ENCODE measurements at places on chromosomes 13 and 19.

GRCh38 chr13:90757127-90757680 lies 590.3 kb upstream of the MIR17HG start:
- H3K36me3 ChIP-seq: no peaks in the 10 kb centered on the region
- no peak overlapping the region for H3K27ac ChIP-seq
- no peaks in the 10 kb centered on the region for H3K27me3 ChIP-seq

- H3K27ac ChIP-seq: no peak overlapping the region
- no peak overlapping the region for H3K4me3 ChIP-seq
- H3K27me3 ChIP-seq: no peaks in the 10 kb centered on the region
- DNase-seq: no peak
Measured at GRCh38 chr19:56159009-56159559, 16.7 kb upstream of the GALP start.

GRCh38 chr19:18729933-18730530 lies 46.6 kb downstream of the CRTC1 start:
- H3K27ac ChIP-seq: no peak overlapping the region
- DNase-seq: no peak
- H3K27me3 ChIP-seq: no peaks in the 10 kb centered on the region
- H3K4me3 ChIP-seq: no peak overlapping the region

GRCh38 chr13:45024847-45025246 lies 35.5 kb downstream of the GPALPP1 start:
- H3K4me1 ChIP-seq: no peaks in the 10 kb centered on the region
- peaks cover 5% of the 10 kb centered on the region for H3K36me3 ChIP-seq
- H3K4me3 ChIP-seq: no peak overlapping the region
- H3K27me3 ChIP-seq: no peaks in the 10 kb centered on the region

- H3K36me3 ChIP-seq: no peaks in the 10 kb centered on the region
- H3K4me1 ChIP-seq: no peaks in the 10 kb centered on the region
- no peak overlapping the region for H3K27ac ChIP-seq
Measured at GRCh38 chr13:106029676-106030290, 505.7 kb downstream of the EFNB2 start.

GRCh38 chr13:84497613-84498012 lies 615.3 kb upstream of the SLITRK1 start:
- no peaks in the 10 kb centered on the region for H3K4me1 ChIP-seq
- H3K27me3 ChIP-seq: no peaks in the 10 kb centered on the region
- H3K27ac ChIP-seq: no peak overlapping the region
- H3K36me3 ChIP-seq: no peaks in the 10 kb centered on the region

GRCh38 chr19:13119627-13120026 lies 1.6 kb downstream of the NACC1 start:
- no peak for DNase-seq
- H3K4me3 ChIP-seq: no peak overlapping the region
- peak overlapping the region; percentile 57 for H3K27ac ChIP-seq
- H3K4me1 ChIP-seq: peaks cover 48% of the 10 kb centered on the region
- no peaks in the 10 kb centered on the region for H3K27me3 ChIP-seq

- H3K27me3 ChIP-seq: no peaks in the 10 kb centered on the region
- no peak overlapping the region for H3K27ac ChIP-seq
- H3K36me3 ChIP-seq: peaks cover 52% of the 10 kb centered on the region
- H3K4me1 ChIP-seq: peaks cover 47% of the 10 kb centered on the region
- DNase-seq: peak; percentile 30
Measured at GRCh38 chr19:55341595-55342531, 2.2 kb downstream of the KMT5C start.

DNA sequence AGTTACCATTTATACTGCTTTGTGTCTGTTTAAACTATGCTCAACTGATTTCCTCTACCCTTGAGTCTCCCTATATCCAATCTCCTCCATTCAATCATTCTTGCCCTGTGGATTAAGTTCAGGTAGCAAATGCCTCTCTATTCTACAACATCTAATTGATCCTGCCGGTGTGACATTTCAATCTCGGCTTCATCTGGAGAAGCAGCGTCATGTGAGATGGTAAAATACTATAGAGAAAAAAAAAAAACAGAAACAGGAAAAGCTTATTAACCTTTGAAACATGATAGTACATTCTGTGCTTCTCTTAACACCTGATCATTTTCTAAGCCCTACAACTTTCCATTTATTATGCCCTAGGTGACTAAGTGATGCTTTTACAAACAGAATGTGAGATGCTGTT lies 89.4 kb downstream of the KCTD12 start:
- no peak overlapping the region for H3K27ac ChIP-seq
- H3K4me3 ChIP-seq: no peak overlapping the region
- H3K36me3 ChIP-seq: no peaks in the 10 kb centered on the region
- DNase-seq: no peak
- H3K27me3 ChIP-seq: no peaks in the 10 kb centered on the region

DNA sequence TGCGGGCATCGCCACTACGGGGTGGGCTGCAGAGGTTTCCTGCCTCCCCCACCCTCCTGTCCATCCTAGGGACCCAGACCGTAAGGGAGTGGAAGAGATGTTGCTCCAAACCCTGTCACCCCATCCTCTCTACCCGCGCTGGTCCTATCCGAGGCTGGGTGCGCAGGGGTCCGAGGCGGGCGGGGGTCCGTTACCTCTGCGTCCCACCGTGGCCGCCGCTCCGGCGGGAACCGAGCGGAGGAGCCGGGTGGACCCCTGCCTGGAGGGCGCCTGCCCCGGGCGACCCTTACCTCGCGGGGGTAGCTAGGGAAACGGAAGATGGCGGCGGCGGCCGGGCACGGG lies at the start of gene DGKH:
Gene DGKH, plus strand, starts transcription at position 307 of the 342 bp plus-strand sequence. CDS start 126 bp downstream, outside the sequence.
- peak within 1 kb of the TSS; percentile 95 for H3K4me3 ChIP-seq
- peak within 1 kb of the TSS; percentile 65 for H3K27ac ChIP-seq
- peaks cover 4% of the 10 kb centered on the region for H3K36me3 ChIP-seq
- no peak for DNase-seq

- peaks cover 31% of the 10 kb centered on the region for H3K27me3 ChIP-seq
- DNase-seq: no peak
- no peaks in the 10 kb centered on the region for H3K36me3 ChIP-seq
- peaks cover 11% of the 10 kb centered on the region for H3K4me1 ChIP-seq
- no peak overlapping the region for H3K27ac ChIP-seq
Measured at GRCh38 chr13:50845211-50845610, 1.7 kb upstream of the DLEU7 start.

GRCh38 chr13:94827566-94827965 lies 115.2 kb upstream of the SOX21 start:
- H3K27me3 ChIP-seq: peaks cover 3% of the 10 kb centered on the region
- no peaks in the 10 kb centered on the region for H3K36me3 ChIP-seq
- no peak overlapping the region for H3K4me3 ChIP-seq
- no peaks in the 10 kb centered on the region for H3K4me1 ChIP-seq

GRCh38 chr13:78035500-78035899 lies 116.9 kb upstream of the EDNRB start:
- H3K36me3 ChIP-seq: no peaks in the 10 kb centered on the region
- DNase-seq: no peak
- no peak overlapping the region for H3K27ac ChIP-seq

- H3K4me1 ChIP-seq: no peaks in the 10 kb centered on the region
- H3K4me3 ChIP-seq: no peak overlapping the region
- H3K27ac ChIP-seq: no peak overlapping the region
- DNase-seq: no peak
- no peaks in the 10 kb centered on the region for H3K27me3 ChIP-seq
Measured at GRCh38 chr19:9427941-9428340, 7.4 kb downstream of the ZNF266 start.

- no peaks in the 10 kb centered on the region for H3K36me3 ChIP-seq
- no peak overlapping the region for H3K27ac ChIP-seq
- no peaks in the 10 kb centered on the region for H3K27me3 ChIP-seq
- no peak for DNase-seq
- H3K4me1 ChIP-seq: no peaks in the 10 kb centered on the region
Measured at GRCh38 chr19:53659292-53659691, 27.5 kb downstream of the DPRX start.

DNA sequence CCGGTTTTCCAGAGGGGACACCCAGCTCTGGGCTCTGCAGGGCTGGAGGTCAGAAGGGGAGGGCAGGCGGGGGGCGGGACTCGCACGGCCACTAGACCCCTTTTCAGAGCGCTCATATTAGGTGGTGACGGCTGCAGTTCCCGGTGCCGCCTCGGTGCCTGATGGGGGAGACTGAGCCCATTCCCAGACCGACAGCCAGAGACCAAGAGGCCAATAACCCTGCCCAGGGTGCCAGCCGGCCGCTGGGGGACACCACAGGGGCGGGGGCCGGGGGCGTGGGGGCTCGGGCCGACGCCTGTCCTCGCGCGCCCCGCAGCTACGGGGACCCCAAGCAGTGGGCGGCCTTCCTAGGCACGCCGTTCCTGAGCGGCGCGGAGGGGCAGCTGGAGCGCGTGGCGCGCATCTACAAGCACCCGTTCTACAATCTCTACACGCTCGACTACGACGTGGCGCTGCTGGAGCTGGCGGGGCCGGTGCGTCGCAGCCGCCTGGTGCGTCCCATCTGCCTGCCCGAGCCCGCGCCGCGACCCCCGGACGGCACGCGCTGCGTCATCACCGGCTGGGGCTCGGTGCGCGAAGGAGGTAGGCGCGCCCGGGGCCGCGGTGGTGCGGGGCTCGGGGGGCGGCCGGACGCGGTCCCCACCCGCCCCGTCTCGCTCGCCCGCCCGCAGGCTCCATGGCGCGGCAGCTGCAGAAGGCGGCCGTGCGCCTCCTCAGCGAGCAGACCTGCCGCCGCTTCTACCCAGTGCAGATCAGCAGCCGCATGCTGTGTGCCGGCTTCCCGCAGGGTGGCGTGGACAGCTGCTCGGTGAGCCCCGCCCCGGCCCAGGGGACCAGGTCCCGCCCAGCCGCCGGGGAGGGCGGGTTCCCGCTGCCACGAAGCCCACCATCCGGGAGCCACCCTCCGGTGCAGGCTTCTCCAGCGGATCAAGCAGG lies 2.4 kb downstream of the TIMM13 start:
- no peaks in the 10 kb centered on the region for H3K27me3 ChIP-seq
- peak; percentile 69 for DNase-seq

DNA sequence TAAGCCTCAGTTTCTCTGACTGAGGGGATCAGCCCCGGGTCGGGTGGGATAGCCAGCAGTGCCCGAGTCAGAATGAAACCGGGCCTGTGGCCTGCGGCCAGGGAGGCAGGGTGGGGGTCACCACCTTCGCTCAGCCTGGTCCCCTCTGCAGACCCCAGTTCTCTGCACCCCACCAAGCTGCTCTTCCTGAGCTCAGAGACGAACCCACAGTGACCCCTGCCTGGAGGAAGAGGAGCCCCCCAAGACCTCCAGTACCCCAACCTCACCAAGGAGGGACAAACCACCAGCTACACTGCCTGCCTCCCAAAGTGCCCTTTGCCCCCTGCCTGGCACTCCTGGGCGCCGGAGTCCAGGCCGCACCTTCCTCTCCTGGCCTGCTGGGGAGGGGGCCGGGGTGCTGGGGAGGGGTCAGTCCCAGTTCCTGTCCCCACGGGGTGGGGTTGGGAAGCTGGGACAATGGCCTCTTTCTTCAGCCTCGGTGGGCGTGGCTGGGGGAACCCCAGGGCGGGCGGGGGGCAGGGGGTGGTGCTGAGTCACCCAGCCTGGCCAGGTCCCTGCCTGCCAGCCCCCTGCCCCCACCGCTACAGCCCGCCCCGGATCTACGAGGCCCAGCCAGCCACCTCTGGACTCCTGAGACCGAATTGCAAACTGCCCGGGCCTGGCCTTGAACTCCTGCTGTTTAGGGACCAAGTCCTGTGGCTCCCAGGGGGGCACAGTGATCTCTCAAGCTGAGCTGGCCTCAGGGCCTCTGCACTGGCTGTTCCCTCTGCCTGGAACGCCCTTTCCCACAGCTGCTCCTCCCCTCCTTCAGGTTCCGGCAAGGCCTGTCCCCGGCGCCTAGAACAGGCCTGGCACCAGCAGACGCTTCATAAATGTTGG lies 14.3 kb downstream of the ZBTB7A start:
- peaks cover 34% of the 10 kb centered on the region for H3K4me1 ChIP-seq
- H3K27me3 ChIP-seq: no peaks in the 10 kb centered on the region
- no peak for DNase-seq

GRCh38 chr13:52405767-52406494 lies at the start of gene THSD1:
Gene THSD1, minus strand, starts transcription at chr13:52406172. Its CDS starts 3,572 bp downstream, at chr13:52402600.
- peaks cover 3% of the 10 kb centered on the region for H3K4me1 ChIP-seq
- no peak for DNase-seq
- H3K27me3 ChIP-seq: no peaks in the 10 kb centered on the region
- peak within 1 kb of the TSS; percentile 90 for H3K4me3 ChIP-seq
- no peak within 1 kb of the TSS for H3K27ac ChIP-seq
- peaks cover 13% of the 10 kb centered on the region for H3K36me3 ChIP-seq

DNA sequence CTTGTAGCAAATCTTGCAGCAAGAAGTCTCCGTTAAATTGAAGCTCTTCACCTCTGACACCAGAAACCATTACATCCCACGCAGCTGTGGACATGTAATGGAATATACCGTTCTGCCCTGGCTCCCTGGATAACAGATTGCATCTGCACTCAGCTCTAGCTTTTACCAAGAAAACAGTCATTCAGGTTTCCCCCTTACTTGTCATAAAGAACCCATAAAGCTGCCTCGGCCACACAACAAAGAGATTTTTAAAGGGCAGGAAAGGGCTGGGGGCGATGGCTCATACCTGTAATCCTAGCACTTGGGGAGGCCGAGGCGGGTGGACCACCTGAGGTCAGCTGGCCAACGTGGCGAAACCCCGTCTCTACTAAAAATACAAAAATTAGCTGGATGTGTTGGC lies 127.6 kb upstream of the RFC3 start:
- no peaks in the 10 kb centered on the region for H3K27me3 ChIP-seq
- H3K4me3 ChIP-seq: no peak overlapping the region
- H3K27ac ChIP-seq: no peak overlapping the region
- no peaks in the 10 kb centered on the region for H3K36me3 ChIP-seq
- H3K4me1 ChIP-seq: no peaks in the 10 kb centered on the region

DNA sequence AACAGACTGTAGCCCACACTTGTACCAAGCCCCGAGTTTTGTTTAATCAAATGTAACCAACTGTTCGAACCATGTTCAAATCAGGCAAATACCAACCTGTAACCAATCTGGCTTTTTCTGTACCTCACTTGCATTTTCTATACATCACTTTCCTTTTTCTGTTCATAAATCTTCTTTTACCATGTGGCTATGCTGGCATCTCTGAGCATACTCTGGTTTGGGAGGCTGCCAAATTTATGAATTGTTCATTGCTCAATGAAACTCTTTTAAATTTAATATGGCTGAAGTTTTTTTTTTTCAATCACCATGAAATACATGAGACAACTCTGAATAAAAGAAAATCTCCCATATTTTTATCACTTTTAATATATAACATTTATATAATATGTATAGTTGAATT lies 256.1 kb downstream of the SLITRK6 start:
- H3K27ac ChIP-seq: no peak overlapping the region
- H3K36me3 ChIP-seq: no peaks in the 10 kb centered on the region
- DNase-seq: no peak
- H3K4me3 ChIP-seq: no peak overlapping the region

Data from mesenchymal stem cell (in vitro differentiated cells and primary cell).